ENCODE measurements at places on chromosomes 2 and 18.

- DNase-seq: no peak
These were observed 10.2 kb downstream of the NMUR1 start for GRCh38 chr2:231519975-231520555.

DNA sequence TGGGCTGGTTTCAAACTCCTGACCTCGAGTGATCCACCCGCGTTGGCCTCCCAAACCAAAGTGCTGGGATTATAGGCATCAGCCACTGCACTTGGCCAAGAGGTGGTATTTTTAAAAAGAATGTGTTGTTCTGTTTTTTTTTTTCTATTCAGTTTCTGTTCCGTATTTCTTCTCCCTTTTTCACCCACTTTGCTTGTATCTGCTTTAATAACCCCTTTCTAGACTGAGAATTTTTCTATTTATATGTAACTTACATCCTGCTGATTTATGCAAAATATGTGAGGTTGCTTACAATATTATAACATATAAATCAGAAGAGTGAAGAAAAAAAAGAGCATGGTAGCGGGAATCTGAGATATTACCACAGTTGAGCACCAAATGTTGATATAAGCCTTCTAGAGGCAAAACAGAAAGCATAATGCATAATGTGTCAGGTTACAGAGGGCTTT, 17.2 kb upstream of the LYPD6B start:
- DNase-seq: no peak

- DNase-seq: no peak
These were observed 92.2 kb downstream of the COL6A3 start for GRCh38 chr2:237321746-237322145.

- no peak for DNase-seq
These were observed 647.5 kb upstream of the SETBP1 start for GRCh38 chr18:44033144-44033701.

GRCh38 chr2:212712466-212712865, 173.9 kb upstream of the ERBB4 start:
- DNase-seq: no peak

DNA sequence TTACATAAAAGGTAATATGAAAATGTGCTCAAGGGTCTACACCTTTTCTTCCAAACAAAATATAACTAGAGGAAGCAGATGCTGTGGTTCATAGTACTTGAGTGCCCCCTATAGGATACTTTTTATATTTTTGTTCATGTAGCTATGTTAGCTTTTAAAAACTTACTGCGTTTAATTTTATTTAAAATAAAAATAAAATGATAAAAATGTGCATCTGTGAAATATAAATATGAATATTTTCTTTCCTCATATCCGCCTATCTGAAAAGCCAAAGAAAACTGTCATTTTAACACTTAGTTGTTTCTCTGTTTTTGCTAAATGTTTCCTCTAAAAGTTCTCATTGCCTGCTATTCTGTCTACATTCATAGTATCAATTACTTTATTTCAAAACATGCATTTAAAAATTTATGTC, 9.6 kb upstream of the LRP1B start:
- DNase-seq: peak; percentile 78

- DNase-seq: no peak
These were observed 57.6 kb downstream of the KCNG2 start for GRCh38 chr18:79855147-79855933.

DNA sequence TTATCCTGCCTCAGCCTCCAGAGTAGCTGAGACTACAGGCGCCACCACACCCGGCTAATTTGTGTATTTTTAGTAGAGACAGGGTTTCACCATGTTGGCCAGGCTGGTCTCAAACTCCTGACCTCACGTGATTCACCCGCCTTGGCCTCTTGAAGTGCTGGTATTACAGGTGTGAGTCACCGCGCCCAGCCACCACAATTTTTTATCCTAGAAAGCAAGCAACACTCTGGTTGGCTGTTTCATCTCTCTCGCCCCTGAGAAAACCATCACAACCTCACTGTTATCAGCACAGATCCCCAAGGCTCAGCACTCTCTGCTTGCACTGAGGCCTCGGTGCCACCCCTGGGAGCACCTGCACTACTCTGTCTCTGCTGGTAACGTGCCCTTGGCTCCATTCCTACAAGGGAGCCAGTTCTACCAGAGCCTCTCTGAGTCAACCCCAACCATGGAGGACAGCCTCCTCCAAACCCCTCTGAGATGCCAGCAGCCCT, 134.8 kb upstream of the AGAP1 start:
- DNase-seq: no peak

GRCh38 chr2:207475546-207475945, 54.2 kb upstream of the CREB1 start:
- no peak for DNase-seq

- peak; percentile 93 for DNase-seq
These were observed 224.1 kb downstream of the PHLPP1 start for GRCh38 chr18:62939433-62939832.

DNA sequence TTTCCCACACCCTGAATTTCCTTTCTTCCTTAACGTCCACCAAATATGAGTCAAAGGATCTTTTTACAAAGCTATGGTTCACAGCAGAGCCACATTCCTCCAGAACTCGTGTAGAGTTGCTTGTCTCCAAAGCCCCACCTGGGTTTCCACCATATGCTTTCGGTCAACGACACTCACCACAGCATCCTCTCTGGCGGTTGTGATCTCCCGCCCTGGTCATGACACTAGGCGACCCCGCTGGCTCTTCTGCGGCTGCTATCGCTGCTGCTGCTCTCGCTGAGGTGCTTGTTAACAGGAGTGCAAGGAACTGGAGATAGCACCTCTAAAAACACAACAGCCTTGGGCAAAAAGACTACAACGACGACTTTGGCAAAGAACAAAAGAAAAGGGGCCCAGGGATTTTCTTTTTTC, 340 bp downstream of the SLC40A1 start:
- DNase-seq: peak; percentile 76

GRCh38 chr2:28510184-28510583, 14.3 kb downstream of the PLB1 start:
- DNase-seq: no peak

DNA sequence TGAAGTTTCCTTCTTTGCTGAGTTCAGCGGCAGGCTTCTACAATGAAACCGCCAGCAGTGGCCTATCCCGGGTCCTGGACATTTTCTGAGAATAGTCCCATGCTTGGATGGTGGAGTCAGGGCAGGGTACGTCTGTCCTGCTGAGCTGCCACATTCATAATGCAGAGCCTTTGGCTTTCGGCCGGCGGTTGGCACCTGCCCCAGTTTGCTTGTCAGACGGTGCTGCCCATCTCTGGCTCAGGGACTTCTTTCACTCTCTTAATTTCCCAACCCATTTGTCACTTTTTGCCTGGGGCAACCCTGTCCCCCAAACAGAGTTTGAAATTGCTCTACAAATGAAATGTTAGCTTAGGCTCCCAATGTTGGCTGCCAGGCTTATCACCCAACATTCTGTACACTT, 57.2 kb downstream of the SOX11 start:
- no peak for DNase-seq

DNA sequence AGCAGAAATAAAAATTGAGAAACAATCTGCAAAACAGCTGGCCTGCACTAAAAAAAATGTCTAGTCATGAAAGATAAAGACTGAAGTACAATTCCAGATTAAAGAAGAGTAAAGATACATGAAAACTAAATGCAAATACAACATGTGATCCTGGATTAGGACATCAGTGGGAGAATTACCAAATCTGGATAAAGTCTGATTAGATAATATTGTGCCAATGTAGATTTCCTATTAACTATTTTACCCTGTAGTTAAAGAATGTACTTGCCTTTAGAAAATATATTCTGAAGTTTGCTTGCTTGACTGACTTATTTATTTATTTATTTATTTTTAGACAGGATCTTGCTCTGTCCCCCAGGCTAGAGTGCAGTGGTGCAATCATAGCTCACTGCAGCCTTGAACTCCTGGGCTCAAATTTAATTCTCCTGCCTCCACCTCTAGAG, 58.7 kb downstream of the ASXL2 start:
- no peak for DNase-seq

DNA sequence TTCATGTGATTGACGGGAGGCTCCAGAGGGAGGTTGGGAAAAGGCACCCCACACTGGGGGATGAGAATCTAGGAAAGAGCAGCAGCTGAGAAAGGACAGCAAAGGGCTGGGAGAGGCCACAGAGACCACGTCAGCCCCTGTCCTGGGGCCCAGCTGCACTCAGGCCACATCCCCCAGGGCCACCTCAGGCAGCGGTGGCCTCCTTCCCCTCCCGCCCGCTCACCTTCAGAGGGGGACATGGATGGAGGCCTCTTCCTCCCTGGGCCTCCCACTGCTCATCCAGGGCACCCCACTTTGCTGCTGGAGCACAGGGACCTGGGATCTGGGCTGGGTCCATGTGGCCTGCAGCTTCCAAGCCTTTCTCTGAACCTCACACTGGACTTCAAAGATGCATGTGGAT, 199.8 kb upstream of the HDAC4 start:
- DNase-seq: no peak

GRCh38 chr2:105143467-105144151, 97.9 kb upstream of the GPR45 start:
- no peak for DNase-seq

DNA sequence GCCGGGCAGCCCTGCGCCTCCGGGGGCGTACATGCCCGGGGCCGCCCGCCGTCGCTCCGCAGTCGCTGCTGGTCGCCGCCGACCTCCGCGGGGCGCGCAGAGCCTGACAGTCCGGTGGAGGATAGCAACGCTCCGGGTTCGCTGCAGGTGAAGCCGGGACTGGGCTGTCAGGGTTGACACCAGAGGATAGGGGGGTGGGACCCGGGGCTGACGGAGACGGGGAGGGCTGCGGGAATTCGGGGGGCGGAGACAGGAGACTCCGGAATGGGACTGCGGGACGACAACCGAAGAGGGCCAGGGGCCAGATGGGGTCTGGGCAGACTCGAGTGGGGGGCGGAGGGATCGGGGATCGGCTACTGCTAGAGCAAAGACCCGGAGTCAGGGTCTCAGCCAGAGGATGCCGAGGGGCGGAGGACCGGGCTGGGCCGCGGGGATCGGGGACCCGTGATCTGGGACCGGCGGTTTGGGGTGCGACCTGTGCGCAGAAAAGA, 403 bp downstream of the TMEM127 start:
- DNase-seq: no peak

DNA sequence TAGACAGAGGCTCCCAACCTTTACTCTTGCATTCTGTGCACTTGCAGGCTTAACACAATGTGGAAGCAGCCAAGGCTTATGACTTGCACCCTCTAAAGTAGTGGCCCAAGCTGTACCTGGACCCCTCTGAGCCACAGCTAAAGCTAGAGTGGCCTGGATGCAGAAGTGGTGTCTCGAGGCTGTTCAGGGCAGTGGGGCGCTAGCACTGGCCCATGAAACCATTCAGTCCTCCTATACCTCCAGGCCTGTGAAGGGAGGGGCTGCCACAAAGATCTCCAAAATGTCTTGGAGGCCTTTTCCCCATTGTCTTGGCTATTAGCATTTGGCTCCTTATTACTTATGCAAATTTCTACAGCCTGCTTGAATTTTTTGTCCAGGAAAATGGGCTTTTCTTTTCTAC, 207.7 kb downstream of the OSR1 start:
- DNase-seq: no peak

DNA sequence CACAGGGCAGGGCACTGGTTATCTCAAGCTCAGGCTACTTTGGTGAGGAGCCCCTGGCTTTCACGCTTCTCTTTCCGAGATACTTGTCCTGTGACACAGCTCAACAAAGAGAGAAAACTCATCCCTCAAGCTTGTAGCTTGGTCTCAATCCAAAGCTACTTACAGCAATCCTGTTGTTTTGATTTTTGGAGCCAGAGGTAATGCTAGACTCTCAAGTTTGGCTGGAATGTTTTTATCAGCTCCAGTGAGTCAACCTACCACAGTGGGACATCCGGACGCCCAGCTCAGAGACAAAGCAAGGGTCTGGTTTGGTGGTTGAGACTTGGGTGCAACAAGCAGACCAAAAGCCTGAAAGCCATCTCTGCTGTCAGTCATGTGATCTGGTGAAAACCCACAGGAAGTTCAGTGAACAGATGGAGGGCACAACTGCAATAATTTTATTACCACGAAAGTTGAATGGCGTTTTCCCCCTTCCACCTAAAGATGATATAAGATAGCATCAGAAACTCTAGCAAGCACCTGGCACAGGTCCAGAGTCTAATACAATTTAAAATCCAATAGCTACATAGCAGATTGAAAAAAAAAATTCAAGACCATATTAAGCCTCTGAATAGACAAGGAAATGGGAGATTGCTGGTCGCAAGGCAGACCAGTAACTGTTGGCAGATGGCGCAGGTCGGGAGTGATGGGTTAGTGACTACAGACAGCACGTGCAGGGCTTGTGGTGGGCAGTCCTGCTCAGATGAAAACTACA, 102.3 kb upstream of the SMAD7 start:
- peak; percentile 92 for DNase-seq

DNA sequence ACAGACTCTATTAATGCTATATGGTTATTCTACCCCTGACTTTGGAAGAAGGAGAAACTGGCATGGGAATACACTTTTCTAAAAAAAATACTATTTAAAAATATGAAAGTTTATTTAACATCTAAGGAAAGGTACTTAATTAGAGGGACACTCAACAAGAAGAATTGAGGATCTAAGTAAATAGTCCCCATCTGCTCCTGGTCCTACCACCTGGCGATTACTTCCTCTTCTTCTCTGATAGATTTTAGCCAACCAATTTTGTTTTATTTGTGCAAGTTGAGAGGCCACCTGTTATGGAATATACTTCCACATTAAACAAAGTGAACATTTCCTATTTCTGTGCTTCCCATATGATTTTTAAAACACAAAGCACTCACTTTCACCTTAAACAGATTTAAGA, 111.7 kb downstream of the BCL2 start:
- no peak for DNase-seq

DNA sequence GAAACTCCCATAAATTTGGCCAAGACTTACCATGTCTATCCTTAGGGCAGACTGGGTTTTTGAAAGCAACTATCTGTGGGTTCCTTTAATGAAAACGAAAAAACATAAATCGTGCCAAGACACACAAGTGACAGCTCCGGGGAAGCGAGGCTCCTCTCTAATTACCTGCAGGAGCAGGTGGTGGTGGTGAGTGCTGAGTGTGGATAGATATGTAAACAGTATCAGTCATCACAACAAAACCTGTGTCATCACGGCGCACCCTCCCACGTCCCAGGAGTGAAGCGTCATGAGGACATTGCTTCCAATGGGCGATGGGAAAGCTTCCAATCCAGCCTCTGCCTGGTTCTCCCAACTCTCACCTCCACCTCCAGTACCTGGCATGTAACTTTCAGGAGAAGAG, 31.3 kb downstream of the ACKR3 start:
- DNase-seq: no peak

GRCh38 chr18:13657974-13658373, 68.4 kb downstream of the FAM210A start:
- DNase-seq: no peak

DNA sequence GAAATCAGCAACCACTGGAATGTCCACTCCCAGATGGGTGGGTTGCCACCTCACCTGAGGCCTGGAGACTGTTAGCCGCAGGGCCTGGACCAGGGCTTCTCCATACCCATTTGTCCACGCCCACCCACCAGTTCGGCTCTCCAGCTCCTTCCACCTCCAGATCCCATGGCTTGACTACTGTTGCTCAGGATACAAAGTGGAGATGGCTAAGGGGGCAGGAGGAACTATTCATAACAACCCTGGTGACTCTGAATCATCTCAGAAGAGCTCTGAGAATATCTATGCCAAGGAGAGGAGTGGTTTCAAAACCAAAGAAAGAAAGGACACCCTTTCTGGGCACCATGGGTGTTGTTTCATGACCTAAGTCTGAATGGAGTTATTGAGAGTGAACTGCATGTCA, 145.8 kb downstream of the LAMA3 start:
- DNase-seq: no peak

GRCh38 chr18:62329691-62330454, 4.8 kb downstream of the TNFRSF11A start:
- DNase-seq: no peak

- DNase-seq: peak; percentile 59
These were observed 45.3 kb downstream of the DGKD start for GRCh38 chr2:233399306-233400225.

GRCh38 chr2:124286089-124286783, 261.1 kb downstream of the CNTNAP5 start:
- no peak for DNase-seq

Data from Kasumi-1 (cell line).